ENCODE measurements at places on chromosomes 7 and 10.

DNA sequence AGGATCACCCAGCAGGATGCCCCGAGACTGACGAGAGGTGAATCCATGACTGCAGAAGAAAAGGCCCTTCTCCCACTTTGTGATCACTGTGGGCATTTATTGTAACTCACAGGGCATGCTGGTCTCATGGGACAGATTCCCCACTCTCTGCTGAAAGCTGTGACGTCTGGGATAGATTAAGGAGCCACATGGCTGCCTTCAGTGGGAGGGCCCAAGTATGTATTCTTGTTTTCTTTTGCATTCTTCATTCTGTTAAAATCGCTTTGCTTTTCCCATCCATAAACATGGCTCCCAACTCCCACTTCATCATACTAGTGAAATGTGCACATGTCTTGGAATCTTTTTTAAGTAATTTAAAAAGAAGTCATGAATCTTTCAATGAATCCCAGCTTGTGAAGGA lies 67.2 kb downstream of the FAM107B start:
- DNase-seq: no peak

DNA sequence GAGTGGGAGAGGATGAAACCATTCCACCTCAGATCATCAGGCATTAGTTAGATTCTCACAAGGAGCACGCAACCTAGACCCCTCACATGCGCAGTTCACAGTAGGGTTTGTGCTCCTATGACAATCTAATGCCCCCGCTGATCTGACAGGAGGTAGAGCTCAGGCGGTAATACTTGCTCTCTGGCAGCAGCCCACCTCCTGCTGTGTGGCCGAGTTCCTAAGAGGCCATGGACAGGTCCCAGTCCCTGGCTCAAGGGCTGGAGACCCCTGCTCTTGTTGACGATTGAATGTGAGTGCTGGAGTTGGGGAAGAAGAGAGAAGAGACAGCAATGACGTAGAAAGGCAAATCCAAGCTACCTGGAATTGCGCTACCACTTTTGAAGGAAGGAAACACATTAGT lies 267.2 kb downstream of the TFEC start:
- DNase-seq: no peak

DNA sequence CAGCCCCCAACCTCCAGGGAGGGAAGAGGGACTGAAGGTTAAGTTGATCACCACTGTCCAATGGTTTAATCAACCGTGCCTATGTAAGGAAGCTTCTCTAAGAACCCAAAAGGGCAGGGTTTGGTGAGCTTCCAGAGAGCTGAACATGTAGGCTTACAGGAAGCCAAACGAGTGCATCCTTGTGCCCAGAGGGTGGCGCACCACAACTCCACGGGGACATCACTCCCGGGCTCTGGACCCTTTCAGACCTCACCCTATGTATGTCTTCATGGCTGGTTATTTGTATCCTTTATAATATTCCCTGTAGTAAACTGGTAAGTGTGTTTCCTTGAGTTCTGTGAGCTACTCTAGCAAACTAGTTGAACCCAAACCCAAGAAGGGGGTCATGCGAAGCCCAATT lies 11.5 kb upstream of the NFKB2 start:
- DNase-seq: no peak

DNA sequence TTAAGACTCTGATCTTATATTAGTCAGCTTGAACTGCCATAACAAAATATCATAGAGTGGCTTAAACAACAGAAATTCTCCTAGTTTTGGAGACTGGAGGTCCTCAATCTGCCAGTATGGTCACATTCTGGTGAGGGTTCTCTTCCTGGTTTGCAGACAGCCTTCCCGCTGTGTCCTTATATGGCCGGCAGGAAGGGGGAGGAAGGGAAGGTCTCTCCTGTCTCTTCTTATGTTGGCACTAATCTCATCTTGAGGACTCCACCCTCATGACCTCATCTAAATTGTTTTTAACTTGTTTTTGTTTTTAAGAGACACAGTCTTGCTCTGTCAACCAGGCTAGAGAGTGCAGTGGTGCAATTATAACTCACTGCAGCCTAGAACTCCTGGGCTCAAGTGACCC lies 53.1 kb downstream of the VPS41 start:
- DNase-seq: no peak

- no peak for DNase-seq
Observed at GRCh38 chr7:47647181-47647917, 65.4 kb upstream of the TNS3 start.

DNA sequence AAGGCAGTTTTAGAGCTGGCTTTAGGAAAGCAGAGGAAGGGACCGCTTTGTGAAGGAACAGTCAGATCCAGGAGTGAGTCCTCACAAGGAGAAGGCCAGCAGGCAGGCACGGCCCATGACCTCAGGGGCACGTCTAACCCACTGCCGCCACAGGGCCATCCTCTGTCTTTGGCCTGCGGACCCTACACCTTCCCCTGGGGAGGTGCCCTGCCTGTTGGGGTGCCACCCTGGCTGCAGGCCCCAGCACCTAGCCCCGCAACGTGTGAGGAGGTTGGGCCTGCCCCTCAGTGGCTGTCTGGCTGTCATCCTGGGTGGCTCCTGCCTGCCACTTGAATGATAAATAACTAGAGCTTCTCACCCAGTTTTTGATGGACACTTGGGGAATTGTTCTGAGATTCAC lies 31.0 kb upstream of the TRIM8 start:
- no peak for DNase-seq

DNA sequence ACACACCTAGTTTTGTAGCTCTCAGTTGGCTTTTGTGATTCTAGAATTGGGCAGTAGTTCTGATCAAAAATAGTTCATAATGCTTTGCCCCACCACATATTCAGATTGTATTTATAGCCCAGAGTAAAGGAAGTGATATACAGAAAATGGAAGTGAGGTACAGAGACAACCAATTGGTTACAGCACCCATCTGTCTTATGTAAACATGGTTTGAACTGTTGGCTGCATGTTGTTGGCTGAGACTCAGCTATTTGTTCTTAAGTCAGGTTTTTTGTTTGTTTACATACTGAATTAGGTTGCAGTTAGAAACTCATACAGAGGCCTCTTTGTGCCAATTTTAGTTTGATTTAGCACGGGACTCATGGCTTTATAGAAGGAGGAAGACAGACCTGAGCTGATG lies 158.9 kb upstream of the GPR26 start:
- DNase-seq: no peak

- DNase-seq: no peak
Observed at GRCh38 chr7:49774459-49775064, 1.1 kb downstream of the VWC2 start.

- DNase-seq: no peak
Observed at GRCh38 chr7:139602143-139602722, 78.7 kb downstream of the CLEC2L start.

DNA sequence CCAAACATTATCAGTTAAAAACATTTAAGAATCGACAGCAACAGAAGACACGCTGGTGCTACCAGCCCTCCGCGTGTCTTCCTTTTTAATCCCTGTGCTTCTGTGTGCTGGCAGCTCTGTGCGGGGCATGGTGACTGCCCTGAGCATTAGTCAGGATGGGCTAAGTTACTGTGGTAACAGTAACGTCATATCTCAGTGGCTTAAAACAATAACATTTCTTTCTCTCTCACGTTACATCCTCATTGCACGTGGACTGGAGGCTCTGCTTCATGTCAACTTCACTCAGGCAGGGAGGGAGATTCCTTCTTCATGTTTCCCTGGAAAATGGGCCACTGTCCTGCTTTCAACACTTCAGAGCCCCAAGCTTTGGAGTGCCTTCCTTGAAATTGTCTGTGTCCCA lies 378.5 kb downstream of the CCSER2 start:
- no peak for DNase-seq

GRCh38 chr7:155107126-155107525 lies 37.0 kb downstream of the HTR5A start:
- DNase-seq: no peak

GRCh38 chr7:124818807-124819206 lies 53.2 kb upstream of the GPR37 start:
- no peak for DNase-seq

DNA sequence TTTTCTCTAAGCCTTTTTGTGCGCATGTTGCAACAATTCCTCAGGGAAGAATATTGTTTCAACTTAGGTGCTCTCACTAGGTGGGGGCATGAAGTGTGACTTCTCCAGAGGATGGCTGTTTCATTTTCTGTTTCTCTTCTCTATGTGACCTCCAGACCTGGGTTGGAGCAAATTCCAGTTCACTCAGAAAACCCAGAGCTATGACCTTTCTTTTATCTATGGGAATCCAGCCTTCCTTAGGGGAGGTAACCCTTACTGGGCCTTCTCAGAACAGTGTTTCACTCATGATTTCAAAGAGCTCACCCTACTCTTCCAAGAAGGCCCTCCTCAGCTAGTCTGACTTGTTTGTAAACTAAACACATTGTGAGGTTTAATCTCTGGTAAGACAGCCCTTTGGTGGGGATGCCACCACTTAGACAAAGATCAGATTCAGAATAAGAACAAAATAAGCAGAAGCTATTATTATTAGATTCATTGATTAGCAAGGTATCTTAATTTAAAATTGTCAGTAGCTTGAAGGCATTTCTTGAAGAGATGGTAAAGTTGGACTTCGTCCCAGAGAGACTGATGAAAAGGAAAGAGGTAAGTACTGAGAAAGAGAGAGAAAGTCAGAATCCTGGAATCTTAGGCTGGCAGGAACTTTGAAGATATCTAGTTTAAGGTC lies 16.6 kb upstream of the TAS2R60 start:
- DNase-seq: no peak

DNA sequence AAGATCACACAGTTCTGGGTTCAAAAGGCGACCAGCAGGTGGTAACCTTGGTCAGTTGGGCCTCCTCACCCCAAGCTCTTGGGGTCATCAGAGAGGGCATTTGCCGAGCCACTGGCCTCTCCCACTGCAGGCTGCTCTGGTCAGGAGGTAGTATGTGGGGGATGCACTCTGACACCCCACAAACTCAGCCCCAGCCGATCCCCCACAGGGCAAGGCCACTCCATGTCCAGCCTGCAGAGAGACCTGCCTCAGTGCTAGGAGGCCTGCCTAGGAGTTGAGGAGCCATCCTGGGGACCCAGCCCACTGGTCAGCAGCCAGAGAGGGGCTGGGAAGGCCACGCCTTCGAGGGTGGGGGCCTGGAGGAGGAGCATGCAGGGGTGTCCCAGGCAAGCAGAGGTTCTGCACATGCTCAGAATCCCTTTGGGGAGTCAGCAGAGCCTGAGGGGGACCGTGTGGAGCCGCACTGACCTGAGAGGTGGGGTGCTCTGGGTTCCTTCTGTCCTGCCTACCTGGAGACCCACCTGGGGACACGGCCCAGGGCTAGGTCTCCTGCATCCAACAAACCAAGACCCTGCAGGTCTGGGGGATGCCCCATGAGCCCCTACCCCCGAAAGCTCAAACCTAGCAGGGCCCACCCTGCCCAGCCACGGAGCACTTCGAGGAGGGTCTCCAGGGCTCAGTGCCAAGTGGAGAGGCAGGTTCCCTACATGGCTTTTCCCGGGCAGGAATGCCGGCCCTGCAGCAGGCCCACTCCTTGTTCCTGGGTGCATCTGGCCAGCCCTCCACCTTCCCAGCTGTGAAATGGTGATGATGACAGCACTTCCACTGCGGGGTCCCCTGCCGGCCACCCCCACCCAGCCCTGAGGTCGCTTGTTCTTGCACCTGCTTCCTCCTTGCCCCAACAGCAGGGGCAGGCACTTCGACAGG lies 58.5 kb downstream of the RASGEF1A start:
- no peak for DNase-seq

- no peak for DNase-seq
Observed at GRCh38 chr10:725302-725701, 35.8 kb upstream of the DIP2C start.

GRCh38 chr7:135168001-135168400 lies 2.5 kb downstream of the CYREN start:
- no peak for DNase-seq

DNA sequence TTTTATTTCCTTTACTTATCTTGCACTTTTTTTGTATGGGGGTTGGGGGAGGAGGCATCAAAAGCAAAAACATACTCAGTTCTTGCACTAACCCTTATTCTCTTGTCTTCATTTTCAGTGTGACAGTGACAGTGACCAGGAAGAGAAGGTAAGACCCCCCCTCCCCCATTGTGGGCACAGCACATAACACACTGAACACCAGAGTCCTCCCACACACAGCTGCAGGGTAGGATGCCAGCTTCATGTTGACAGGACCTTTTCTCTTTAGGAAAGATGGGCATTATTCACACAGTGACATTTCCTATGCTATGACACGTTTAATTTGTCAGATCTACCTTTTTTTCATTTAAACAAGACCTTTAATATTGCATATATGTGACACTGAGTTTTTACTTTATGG lies 696.3 kb upstream of the GALNT17 start:
- no peak for DNase-seq

DNA sequence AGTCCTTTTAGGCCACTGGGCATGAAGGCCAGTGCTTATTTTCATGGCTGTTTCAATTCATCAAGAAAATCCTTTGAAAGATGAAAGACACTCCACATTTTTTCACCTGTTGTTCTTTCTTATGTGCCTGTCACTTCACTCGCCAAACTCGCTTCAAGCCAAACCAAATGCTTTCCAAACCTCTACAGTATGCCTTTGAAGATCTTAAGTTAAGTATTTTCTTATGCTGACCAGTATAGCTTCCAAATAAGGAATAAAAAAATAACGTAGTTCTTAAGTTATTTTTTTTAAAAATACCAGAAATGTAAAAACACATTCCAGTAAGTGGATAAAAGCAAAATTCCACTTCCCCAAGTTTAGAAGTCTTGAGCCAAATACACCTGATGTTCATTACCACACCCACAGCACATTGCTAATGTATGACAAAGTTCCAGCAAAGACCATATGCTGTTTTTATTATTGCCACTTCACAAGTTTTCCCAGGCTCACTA lies 186.1 kb downstream of the MTERF1 start:
- DNase-seq: no peak

- no peak for DNase-seq
Observed at GRCh38 chr7:768881-769504, 41.9 kb upstream of the PRKAR1B start.

DNA sequence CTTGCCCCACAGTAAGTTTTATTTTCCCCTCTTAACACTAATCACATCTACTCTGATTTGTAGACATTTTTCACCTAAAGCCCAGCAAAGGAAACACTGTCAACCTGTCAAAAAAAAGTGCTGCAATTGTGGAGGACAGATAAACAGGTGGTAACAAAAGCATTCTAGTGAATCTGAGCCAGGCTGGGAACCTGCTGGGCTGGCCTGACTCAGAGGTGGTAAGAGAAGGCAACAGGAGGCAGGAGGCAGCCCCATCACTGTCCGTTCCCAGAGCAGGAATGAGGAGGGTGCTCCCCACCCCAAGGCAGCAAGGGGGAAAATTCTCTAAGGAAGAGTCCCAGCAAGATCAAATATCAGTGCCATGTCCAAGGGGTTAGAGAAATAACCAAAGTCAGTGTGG lies 19.5 kb upstream of the HERPUD2 start:
- DNase-seq: no peak

- DNase-seq: no peak
Observed at GRCh38 chr7:139370943-139371313, 11.2 kb downstream of the LUC7L2 start.

GRCh38 chr7:50329775-50330174 lies 25.3 kb downstream of the IKZF1 start:
- no peak for DNase-seq

GRCh38 chr7:30470163-30470770 lies 8.3 kb downstream of the NOD1 start:
- no peak for DNase-seq
